ENCODE measurements at places on chromosomes 3 and 15.

DNA sequence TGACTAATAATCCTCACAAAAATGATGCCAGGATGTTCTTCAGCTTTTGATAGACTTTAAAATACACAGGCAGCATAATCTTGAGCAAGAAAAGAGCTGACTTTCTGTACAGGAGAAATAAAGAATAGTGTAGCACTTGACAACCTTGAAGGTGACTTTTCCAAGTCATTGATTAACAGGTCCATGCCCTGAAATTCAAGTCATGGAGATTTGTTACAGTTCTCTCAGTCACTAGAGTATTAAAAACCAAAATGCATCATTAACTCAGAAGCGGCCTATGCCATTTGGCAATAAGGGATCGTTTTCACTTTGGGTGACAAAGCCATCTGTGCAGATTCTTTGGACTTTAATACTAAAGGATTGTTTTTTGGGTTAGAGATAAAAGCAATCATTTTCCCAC lies 692.7 kb upstream of the SGO1 start:
- no peak for DNase-seq

DNA sequence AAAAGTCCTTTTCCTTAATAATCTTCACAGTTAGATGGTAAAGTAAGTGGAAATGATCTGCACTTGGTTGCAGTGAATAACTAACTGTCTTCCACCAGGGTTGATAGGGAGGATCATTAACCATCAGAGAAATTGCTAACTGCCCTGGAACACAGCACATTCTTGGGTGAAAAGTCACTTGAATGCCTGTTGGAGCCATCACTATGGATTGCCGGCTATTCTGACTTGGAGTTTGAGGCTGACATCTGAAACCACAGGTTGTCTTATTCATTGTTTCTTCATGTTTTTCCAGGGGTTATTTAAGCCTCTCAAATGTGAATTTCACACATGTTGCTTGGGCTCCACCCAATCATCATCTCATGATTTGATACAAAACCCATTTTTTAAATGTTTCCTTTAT lies 901.4 kb downstream of the MCTP2 start:
- DNase-seq, result no peak

- DNase-seq, result no peak
Measured at GRCh38 chr15:31296646-31297574, 29.7 kb upstream of the KLF13 start.

GRCh38 chr15:60093273-60094067 lies 89.4 kb downstream of the FOXB1 start:
- no peak for DNase-seq

DNA sequence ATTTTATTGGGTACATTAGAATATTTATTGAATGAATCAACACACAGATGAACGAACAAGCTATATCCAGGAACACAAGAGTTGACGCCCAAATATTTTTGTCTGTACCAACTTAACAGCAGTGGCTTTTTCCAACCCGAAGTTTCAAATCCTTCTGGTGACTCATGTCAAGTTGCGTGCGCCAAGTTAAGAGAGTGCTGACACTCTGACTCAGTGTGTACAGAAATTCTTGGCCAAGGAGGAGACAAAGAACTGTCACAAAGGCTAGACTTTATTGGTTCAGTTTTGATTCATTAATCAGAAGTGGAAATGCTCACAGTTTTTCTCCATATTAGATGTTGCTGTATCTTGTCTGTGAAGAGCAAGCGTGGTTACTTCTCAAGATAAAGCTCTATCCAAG lies 59.6 kb upstream of the TSC22D2 start:
- no peak for DNase-seq

All from stimulated activated CD8-positive, alpha-beta memory T cell treated with anti-CD3 and anti-CD28 coated beads, Interleukin-4, amount 100 ng/mL, for 1 hour (primary cell).